SK-N-SH treated with all-trans-retinoic acid at 6 μM for 48 hours (cell line): ENCODE measurements at places on chromosomes 7 and 10.

GRCh38 chr10:78706256-78706655 lies 362.5 kb upstream of the ZMIZ1 start:
- ATAC-seq, result peak; percentile 43; the same call in 2 of the 3 replicates

- ATAC-seq, result no peak
These were observed 413.2 kb upstream of the PHF14 start for GRCh38 chr7:10560497-10560896.

DNA sequence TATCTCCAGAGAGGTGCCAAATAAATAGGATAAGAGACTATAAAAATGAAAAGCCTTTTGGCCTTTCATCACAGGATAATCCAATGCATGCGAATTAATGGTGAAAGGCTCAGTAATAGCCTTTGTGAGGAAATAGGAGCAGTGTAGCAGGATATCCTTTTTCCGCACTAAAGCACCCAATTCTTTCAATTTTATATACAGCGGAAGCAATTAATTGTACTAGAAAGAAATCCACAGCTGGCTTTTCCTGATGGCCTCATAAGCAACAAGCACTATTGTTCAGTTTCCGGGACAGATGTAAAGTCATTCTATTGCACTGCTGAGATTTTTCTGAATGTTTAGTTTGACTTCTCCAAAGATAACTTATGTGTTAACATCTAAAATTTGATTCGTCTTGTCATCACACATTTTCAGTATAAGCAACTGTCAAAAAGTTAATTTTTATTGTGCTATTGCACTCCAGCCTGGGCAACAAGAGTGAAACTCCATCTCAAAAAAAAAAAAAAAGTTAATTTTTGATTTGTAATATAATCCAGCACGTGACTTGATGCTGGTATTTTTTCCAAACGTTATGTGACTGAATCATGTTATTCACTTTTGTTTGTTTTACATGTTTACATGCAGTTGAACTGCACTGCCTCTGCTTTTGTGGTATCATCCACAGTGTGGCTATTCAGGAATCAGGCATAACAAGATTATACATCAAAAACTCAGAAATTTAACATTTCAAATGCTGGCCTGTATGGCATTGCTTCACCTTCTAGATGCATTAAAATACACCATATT lies 8.4 kb upstream of the BMPR1A start:
- ATAC-seq, result no peak

GRCh38 chr10:91520661-91521060 lies 110.5 kb downstream of the HECTD2 start:
- ATAC-seq, result no peak

GRCh38 chr10:122326385-122326784 lies 48.1 kb upstream of the PLEKHA1 start:
- no peak for ATAC-seq

GRCh38 chr7:89661876-89662275 lies 492.4 kb upstream of the STEAP1 start:
- no peak for ATAC-seq

- no peak for ATAC-seq
These were observed 40.9 kb downstream of the ARL5B start for GRCh38 chr10:18699849-18700840.

DNA sequence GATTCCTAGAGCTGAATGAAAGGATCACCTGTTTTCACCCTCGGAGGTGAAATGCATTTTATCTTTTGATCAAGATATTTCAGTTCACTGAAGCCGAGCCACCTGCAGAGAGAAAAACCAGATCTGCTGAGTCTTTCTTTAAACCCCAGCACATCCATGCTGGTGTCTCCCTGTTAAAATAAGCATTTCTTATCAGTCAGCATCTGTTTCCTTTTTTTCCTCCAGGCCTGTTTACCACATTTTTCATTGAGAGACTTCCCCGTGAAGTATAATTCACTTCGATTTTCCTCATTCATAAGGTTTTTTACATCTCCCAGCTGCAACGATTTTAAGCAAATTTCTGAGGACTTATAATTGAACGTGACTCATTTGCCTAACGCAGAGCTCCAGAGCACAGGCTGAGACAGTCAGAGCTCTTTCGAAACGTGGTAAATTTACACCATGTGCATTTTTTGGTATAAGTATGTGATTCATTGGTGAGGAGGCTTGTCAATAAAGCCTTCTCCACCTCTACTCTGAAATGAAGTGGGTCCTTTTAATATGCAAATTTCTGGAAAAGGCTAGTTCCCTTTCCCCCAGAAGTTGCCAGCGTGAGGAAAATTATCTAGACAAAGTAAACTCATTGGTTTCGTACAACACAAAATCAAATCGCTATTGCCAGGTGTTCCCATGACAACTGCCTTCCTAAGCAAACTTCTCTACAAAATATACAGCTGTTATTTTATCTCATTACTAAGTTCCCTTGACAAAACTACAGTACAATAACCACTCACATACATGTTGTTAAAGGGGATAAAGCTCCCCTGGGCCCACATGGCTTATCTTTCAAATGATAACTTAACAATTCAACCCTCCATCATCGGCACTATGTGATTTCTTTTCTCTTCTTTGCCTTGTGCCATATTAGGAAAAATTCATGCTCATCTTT lies 374.8 kb upstream of the AKR1E2 start:
- peak; percentile 90 for ATAC-seq

GRCh38 chr7:47470567-47471357 lies 111.1 kb downstream of the TNS3 start:
- ATAC-seq, result no peak
